Stimulated activated CD4-positive, alpha-beta T cell treated with anti-CD3 and anti-CD28 coated beads, TNF-alpha, amount 100 ng/mL, for 48 hours (primary cell): ENCODE measurements at places on chromosomes 7 and 10.
A peak's percentile ranks its signal among the peaks of the same experiment; 100 is the strongest.

DNA sequence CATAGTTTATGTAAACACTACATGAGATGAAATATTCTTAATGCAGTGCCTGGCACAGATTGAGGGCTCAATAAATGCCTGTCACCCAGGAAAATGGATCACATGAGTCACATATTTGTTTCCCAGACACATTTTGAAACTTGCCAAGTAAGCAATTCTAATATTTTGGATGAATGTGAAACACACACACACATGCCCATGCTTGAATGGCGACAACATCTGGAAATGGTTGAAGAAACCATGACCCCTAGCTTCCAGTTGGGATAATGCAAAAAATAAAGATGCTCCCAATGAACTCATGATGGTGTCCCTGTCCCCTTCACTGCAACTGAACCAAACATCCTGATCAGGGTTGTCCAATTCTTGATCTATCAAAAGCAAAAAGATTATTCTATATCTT lies 797.3 kb downstream of the XPNPEP1 start:
- DNase-seq = no peak

DNA sequence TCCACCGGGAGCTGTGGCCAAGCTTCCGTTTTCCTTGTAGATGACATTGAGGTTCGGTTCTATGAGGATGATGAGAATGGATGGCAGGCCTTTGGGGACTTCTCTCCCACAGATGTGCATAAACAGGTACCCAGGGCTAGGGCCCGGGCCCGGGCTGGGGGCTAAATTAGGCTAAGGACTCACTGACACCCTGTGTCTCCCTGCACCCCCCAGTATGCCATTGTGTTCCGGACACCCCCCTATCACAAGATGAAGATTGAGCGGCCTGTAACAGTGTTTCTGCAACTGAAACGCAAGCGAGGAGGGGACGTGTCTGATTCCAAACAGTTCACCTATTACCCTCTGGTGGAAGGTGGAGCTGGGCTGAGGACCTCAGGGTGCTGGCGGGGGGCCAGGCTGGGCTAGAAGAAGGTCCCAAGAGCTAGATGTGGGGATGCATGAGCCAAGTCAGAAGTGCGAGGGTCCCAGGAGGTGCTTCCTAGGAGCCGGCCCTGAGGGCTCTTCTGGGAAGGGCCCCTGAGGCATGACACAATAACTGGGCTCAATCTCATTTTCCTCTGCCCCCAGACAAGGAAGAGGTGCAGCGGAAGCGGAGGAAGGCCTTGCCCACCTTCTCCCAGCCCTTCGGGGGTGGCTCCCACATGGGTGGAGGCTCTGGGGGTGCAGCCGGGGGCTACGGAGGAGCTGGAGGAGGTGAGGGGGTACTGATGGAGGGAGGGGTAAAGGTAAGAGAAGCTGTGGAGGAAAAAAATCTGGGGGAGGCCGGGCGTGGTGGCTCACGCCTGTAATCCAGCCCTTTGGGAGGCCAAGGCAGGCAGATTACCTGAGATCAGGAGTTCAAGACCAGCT lies 2.9 kb downstream of the NFKB2 start:
- DNase-seq = no peak

DNA sequence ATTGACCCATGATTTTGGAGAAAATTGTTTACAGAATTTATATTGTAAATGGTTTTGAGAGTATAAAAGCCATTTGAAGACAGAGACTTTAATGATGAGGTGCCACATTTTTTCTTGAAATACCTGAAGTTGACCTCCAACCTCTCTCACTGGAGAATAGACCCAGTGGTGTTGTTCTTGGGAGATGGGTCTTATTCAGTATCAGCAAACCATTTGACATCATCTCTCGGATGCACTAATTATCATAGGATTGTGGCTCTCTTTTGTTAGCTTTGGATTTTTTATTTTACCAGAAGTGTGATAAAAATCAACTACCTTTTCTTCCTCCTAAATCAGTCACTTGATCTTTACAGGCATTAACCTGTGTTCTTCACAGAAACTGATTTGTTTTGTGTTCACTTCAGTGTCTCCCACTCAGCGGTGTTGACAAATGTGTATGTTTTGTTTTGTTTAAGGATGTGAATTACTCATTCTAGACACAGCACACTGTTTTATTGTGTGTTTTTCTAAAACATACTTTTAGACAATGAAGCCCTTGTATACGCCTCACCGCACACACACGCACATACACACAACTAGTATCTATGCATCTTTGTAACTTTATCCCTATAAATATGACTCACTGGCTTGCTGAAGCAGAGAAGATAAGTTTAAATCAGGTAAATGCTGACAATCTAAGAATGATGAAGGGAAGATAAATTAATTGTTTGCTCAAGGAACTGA lies 455.6 kb downstream of the INHBA start:
- DNase-seq = no peak

- no peak for DNase-seq
These were observed 243.3 kb upstream of the CDC14C start for GRCh38 chr7:48681006-48681405.

DNA sequence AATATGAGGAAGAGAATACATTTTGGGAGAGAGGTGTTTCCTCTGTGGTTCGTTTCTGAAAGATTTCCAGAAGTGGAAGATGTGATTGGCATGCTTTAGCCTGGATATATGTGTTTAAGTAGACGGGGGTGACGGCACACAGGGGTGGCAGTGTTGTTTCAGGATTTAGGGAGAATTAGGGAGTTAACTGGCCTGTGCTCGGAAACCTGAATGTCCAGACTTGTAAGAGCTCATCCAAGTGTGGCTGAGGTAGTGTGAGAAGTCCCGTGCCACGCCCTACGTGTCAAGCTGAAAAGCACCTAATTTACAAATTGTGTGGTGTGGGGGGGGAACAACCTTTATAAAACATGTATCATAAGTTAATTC lies 1.1 kb downstream of the RALA start:
- no peak for DNase-seq

- DNase-seq = no peak
These were observed 2.4 kb upstream of the MTPN start for GRCh38 chr7:135979471-135980011.

GRCh38 chr10:52099026-52099600 lies 215.0 kb upstream of the DKK1 start:
- no peak for DNase-seq

DNA sequence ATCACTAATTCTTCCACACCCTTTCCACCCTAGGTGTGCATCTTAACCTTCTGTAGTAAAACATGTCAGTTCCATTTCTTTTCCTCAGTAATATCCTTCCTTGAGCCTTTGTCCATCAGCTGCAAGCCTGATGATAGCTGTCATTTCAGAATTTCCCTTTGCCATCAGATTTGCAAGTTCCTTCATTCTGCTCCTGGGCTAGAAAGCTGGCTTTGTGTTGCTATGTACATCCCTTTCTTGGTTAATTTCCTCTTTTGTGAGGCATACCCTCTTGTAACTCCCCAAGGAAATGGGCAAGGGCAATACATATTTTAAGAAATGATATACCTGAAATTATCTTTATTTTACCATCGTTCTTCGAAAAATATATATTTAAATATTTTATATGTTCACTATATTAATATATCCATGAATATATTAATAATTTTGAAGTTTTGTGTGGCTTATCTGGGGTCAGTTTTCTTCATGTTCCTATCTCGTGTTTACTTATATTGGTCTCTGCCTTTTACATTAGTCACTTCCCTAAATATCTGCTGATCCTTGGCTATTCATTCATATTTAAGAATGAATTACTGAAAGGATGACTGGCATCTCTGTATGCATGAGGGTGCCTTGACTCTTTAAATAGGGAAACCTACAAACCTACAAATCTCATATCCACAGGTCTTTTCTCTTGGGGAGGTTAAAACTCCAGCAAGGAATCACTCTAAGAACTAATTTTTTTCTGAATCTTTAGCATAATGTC lies 143.8 kb downstream of the ZNF22 start:
- DNase-seq = no peak

GRCh38 chr7:55502124-55502857 lies 70.0 kb downstream of the VOPP1 start:
- no peak for DNase-seq

DNA sequence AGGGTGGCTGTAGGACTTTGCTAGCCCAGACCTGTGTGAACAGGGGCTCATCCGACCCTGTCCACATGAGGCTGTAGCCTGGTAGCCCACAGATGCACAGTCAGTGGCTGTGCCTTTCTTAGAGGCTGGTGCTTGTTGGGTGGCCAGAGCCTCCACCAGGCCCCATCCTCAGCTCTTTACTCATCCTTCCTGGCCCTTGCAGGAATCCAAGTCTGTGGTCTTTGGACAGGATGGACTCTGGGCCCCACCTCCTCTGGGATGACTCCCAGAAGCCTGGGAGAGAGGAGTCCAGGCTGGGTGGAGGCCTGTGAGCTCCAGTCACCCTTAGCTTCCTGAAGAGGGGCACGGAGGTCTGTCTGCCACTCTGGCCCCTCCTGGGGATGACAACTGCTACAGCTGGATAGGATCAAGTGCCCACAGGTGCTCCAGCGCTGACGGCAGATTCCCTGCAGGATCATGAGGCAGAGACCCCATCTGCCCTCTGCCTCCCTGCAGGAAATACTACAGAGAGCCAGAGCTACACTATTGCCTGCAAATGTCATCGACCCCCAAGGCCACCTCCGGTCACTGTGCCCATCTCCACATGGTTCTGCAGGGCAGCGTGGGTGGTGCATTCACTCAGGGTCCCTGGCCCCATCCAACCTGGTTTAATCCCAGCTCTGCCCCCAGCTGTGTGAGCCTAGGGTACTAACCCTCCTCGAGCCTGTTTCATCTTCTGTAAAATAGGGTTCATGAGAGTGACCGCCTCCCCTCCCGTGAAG lies 114.5 kb downstream of the PTPN20 start:
- DNase-seq = no peak

- no peak for DNase-seq
These were observed 657.3 kb downstream of the TYW1 start for GRCh38 chr7:67653856-67654454.

GRCh38 chr7:41002741-41003610 lies 699.9 kb downstream of the INHBA start:
- DNase-seq = peak; percentile 1

DNA sequence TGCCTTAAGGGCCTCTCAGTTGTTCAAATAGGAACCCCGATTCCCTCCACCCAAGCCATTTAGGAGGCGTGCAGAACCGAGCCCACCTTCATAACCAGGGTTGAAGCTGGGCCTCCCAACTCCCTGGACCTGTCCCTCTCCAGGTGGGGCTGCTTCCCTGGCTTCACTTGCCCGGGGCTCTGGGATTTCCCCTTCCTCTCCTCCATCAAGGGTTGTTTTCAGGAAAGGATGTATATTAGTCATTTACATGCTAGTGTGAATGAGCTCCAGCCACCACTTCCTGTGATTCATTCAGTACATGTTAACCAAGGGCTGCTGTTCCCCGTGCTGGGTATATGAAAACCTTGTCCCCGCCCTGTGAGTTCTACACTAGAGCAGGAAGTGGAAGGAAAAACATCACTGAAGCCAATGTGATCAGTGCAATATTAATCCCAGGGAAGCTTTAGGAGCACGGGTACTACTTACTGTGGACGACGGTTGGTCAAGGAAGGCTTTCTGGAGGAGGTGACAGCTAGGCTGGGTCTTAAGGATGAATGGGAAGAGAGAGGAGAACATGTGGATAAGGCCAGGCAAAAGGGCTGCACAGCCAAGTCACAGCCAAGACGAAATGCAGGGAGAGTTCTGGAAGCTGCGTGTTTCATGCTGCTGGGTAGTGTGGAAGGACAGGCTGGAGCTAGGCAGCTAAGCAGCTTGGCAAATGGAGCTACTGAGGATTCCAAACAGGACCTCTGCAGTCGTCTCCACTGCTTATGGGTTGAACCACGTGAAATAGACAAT lies 150.1 kb upstream of the SHH start:
- peak; percentile 36 for DNase-seq

GRCh38 chr7:111990643-111991042 lies 215.6 kb downstream of the DOCK4 start:
- DNase-seq = no peak

GRCh38 chr7:126378642-126379041 lies 874.1 kb downstream of the GRM8 start:
- no peak for DNase-seq

- DNase-seq = no peak
These were observed 153.7 kb downstream of the SH2D4B start for GRCh38 chr10:80691441-80691840.

GRCh38 chr10:125190946-125191345 lies 30.6 kb upstream of the CTBP2 start:
- DNase-seq = no peak

- DNase-seq = no peak
These were observed 331.7 kb downstream of the SORCS1 start for GRCh38 chr10:106832846-106833245.

DNA sequence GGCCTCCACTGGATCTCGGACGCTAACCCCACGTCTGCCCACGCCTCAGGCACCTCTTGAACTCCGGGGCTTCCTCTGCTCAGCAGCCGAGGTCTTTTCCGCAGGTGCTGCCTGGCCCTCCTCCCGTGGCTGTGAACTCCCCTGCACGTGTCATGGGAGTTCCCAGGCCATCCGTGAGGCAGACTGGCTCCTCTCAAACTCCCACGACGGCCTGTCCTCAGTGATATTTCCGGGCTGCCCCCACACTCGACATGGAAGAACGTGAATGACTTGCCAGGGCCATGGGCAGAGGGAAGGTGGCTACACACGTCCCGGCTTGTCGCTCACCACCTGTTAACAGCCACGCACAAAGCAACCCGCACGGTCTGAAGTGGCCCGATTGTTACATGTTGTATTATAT lies 110.9 kb downstream of the ADARB2 start:
- no peak for DNase-seq

DNA sequence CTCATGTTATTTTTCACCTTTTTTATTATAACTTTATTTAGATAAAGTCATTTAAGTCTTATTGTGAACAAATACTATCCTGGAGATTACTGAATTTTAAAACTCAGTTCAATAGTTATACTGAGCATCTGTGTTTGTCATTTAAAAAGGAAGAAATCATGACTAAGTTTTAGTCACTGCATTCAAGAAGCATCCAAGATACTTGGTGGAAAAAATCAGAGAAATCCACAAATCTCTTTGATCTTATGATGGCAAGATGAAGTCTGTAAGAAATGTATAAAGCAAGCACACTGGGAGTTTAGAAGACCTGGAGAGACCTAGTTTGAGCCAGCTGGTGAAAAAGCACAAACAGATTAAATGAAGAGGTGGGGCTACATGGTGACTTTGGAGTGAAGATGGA lies 529.8 kb upstream of the IGFBP3 start:
- DNase-seq = no peak

DNA sequence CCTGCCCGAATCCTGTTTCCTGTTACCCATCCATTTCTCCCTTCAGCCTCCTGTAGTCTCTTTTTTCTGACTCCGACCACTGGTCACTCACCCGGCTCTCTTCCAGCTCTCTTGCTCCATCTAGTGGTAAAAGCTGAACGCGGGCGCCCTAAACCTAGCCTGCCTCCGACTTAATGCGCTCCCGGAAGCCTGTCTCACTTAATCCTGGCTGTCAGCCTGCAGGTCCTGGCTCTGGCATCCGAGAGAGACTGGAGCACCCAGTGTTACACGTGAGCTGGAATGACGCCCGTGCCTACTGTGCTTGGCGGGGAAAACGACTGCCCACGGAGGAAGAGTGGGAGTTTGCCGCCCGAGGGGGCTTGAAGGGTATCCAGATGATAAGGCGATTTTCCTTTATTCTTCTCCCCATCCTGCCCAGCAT lies 10.3 kb downstream of the SUMF2 start:
- peak; percentile 45 for DNase-seq
